ENCODE measurements at places on chromosomes 2 and 18.

DNA sequence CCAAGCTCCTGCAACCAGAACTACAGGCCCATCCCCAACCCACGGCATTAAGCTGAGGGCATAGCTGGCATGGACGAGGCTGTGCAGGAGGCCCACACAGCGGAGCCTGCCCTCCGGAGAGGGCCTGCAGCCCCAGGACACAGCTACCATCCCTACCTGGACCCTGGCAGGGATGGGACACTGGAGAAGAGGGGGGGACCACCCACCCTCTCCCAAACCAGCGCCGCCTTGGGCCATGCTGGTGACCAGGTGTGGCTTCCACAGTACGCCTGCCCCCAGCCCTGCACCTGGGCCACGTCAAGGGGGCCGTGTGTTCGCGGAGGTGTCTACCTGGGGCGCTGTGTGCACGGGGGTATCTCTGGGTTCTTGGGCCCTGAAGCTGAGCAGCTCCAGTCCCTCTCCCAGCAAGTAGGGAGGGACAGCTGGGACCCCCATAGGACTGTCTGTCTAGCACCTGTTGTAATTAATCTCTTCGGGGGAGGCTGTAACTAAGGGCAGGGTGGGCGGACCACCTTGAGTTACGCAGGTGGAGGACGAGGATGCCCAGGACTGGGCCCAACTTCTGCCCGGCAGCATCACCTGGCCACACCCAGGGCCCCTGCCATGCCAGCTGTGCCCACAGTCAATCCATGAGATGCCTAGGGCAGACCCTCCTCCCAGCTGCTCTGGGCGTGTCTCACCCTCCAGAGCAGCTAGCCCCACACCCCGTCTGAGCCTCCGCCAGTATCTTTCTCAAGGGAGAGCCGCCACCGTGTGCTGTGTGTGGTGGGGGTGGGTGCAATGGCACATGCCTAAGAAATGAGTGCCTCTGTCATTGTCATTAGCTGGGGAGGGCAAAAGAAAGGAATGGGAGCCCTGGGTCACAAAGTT lies 18.3 kb downstream of the HS6ST1 start:
- no peak for DNase-seq

- no peak for DNase-seq
Measured at GRCh38 chr18:48098007-48098406, 167.5 kb upstream of the SMAD2 start.

GRCh38 chr2:16763493-16763899 lies 97.9 kb upstream of the CYRIA start:
- DNase-seq: no peak

- DNase-seq: no peak
Measured at GRCh38 chr2:53562407-53562806, 205.2 kb upstream of the CHAC2 start.

DNA sequence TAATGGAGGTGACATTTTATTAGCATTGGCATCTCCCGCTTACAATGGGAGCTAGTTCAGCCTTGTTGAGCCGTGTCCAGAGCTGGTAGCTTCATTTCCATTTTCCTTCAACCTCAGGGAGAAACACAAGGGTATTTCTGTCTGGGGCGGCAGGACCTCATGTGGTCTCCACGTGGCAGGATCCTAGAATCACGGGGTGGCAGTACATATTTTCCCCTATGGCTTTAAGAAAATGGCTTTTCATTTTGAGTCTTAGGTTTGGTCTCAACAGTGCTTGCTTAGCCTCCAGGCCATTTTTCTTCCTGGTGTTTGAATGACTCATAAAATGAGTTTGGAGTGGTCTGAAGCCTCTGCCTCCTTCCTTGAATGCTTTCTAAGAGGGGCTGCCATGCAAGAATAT lies 20.3 kb downstream of the CABLES1 start:
- DNase-seq: no peak

DNA sequence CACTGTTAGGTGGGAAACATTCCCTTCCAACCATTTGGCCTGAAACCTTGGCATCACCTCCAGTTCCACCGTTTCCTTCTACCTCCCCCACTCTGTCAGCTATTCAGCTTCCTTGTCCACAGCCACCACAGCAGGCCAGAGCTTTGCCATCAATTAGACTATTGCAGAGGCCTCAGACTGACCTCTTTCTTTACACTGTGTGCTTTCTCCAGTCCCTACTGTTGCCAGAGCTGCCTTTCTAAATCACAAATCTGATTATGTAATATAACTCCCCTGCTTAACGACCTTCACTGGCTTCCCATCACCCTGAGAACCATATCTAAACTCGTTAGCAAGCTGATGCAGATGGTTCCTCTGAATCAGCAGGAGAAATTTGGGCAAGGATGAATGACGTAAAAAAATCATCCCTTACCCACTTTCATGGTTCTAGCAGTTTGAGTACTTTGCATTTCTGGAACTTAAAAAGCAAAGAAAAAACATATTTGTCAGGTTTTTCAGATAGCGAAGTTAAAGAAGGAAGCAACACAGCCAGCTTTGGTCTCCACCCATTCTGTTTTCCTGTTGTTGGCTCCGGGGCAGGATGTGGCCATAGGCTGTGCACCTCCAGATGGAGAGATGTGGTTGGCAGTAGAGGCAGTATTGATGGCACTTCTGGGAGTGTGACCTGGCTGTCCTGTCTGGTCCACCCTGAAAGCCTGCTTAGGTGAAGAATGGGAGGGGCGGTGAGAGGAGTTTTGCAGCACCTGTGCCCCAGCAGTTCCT lies 422.1 kb downstream of the PARD3B start:
- no peak for DNase-seq

DNA sequence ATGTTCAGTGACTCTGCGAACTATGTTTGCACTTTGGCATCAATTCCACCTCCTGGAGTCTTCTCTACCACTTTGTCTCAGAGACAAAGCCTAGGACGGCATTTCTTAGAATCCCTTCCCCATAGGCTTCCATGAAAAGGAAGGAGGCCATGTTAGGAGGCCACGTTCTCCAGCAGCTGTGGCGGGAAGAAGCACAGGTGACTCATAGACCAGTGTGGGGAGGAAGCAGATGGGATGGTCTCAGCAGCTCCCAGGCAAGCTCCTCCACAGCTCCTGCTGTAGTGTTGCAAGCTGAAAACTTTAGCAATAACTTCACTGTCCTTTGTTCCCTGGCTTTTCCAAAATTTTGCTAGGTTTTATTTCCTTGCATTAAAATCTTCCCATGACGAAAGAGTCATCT lies 781.3 kb upstream of the ID2 start:
- no peak for DNase-seq

- no peak for DNase-seq
Measured at GRCh38 chr18:64330931-64331330, 182.0 kb upstream of the LINC00305 start.

DNA sequence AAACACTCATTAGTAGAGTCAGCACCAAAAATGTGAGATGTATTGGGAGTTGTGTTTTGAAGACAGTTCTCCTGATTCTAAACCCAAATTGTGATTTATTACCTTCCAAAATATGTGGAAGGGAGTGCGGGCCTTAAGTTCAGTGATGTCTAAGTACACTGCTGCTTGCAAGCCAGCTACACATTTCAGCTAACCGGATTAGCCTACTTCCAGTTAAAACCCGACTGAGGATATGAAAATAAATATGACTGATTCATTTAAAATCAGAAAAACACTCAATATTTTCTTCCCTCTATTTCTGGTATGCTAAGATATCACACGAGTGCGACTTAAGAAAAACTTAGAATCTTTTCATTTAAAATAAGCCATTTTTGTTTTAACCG lies 907 bp downstream of the FHL2 start:
- no peak for DNase-seq

DNA sequence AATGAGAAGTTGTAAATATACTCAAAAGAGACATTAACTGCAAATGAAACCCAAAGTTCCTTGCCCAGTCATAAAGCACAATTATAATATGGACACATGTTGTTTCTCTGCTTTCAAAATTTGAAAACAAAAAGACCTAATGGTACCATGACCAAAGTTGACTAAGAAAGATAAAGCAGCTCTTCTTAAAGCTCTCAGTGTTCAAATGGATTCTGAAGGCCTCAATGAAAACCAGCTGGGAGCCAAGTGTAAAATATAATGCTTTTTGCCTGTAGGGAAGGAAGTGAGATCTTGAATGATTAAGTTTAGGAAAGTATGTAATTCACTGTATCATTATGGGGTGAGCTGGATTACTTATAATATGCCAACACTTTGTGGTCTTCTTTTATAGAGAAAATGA lies 178.6 kb downstream of the SATB2 start:
- DNase-seq: no peak

Data from NK-92 treated with Interleukin-12 subunit alpha and Interleukin-12 subunit beta, amount 100 ng/mL, for 24 hours (cell line).